ENCODE measurements at places on chromosomes 7 and 10. TPM values are rescaled to one million over a fixed set of nuclear protein-coding genes. Genes with fewer than 3 reads are reported as not detected.

NYAP1 gene
- 36.6 TPM for total RNA-seq

VSTM4 gene
- 2.0 TPM for total RNA-seq

SPDYE16 gene
- total RNA-seq, result 0.20 TPM

ITPRID1 gene
- not detected for total RNA-seq

- no peak overlapping the region for H3K4me3 ChIP-seq
- H3K27ac ChIP-seq, result no peak overlapping the region
- no peak for DNase-seq
- peaks cover 9% of the 10 kb centered on the region for H3K4me1 ChIP-seq
- peaks cover 7% of the 10 kb centered on the region for H3K27me3 ChIP-seq
These were observed 64.9 kb downstream of the NPTX2 start for GRCh38 chr7:98681951-98682350.
